ENCODE measurements at places on chromosomes 5 and 9.

DNA sequence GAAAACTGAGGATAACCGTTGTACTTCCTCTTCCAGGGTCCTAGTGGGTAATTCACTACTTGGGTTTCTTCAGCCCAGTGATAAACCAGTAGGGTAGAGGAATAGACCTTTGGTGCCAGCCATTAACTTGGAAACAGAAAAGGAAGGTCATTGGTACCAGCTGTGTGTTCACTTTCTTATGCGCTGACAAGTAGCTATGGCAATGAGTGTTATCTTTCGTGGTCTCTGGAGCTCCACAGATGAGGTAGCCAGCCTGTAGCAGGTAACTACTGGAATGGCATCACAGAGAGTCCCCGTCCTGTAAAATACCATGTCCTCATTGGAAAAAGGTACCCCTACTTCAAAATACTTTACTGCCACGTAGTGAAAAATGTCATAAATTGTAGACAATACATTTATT is 2.3 kb downstream of the UHRF2 start:
- DNase-seq = peak; percentile 55

DNA sequence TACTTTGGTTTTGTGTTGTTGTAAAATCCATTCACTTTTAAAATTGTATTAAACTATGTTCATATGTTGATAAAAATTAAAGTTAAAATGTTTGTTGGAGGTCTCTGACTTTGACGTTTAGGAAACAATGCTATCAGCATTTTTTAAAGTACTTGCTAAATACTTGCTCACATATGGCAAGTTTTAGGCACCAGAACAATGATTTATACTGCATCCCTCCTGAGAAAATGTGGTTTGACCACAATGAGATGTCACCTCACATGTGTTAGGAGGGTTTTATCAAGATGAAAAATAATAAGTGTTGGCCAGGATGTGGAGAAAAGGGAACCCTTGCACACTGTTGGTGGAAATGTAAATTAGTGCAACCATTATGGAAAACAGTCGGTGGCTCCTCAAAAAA is 180.8 kb downstream of the HSD17B3 start:
- DNase-seq = no peak

DNA sequence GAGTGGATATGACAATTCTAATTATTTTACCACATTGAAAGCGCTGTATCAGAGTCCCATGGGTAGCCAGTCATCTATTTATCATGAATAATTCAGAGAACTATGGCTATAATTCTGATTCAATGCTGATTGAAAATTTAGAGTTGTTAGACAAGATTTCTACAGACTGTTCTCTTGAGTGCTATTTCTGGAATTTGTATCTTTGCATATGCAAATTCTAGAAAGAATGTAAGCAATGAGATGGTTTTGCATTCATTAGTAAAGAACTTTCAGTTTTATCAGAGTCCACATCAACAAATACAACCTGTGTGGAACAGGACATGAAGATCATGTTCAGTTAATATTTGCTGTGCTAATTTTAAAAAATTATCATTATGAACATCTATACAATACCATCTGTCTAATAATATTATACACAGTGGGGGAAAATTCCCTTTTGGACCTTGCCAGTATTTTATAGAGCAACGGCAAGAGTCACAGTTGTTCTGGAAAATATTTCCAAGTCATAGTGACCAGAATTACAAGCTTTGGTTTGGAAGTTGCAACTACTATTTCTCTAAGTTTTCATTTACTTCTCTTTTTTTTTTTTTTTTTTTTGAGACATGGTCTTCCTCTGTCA is 372.7 kb upstream of the PTGER4 start:
- no peak for DNase-seq

GRCh38 chr9:127351182-127352166 is 45.5 kb upstream of the SLC2A8 start:
- no peak for DNase-seq

DNA sequence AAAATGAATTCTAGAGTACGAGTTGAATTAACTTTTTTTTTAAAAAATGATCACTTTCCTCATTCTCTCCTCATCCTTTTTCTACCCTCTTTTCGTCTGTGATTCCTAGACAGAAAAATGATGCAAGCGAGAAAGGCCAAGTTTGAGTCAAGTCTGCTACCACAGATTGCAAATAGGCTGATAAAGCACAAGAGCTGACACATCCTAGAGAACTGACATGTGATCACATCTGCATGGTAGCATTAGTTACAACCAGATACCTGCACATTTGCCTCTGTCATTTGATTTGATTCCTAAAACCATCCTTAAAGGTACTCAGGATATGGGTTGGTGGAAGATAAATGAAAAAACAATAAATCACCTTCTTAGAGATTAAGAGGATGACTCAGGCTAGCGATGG is 225.4 kb upstream of the PPP1R2B start:
- no peak for DNase-seq

- DNase-seq = no peak
These were observed 106.2 kb upstream of the CLINT1 start for GRCh38 chr5:157965040-157965678.

DNA sequence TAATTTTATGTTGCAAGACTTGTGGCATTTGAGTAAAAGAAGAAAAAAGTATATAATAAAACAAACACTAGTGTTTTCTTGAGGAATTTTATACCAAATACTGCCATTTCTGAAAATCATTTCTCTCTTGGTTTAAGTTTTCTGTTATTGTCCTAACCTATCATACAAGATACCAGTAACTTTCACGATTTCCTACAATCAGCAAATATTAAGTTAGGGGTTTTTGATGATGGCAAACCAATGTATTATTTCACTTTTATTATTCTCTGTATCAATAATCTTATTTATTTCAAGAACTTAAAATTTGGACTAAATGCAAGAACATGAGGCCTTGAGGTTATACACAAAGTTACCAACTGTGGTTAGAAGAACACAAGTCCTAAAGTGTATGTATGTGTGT is 109.0 kb upstream of the VCAN start:
- no peak for DNase-seq

DNA sequence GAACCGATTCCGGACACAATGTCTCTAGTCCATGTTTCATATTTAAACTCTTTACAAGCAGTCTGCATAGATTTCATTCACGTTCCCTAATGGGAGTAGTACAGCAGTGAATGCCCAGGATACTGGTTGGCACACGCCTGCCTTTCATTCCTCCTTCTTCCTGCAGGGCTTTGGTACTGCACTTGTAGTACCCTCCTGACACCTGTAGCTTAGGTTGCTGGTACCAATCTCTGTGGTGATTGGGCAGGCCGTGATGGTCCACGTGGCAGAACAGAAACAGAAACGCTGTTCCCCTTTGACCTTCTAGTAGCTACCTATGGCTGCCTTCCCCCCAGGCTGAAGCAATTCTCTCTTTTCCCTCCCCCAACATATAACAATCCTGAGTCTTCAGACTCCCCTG is 107.3 kb upstream of the MEGF10 start:
- DNase-seq = no peak

- no peak for DNase-seq
These were observed 117.3 kb upstream of the LPCAT1 start for GRCh38 chr5:1641041-1641440.

DNA sequence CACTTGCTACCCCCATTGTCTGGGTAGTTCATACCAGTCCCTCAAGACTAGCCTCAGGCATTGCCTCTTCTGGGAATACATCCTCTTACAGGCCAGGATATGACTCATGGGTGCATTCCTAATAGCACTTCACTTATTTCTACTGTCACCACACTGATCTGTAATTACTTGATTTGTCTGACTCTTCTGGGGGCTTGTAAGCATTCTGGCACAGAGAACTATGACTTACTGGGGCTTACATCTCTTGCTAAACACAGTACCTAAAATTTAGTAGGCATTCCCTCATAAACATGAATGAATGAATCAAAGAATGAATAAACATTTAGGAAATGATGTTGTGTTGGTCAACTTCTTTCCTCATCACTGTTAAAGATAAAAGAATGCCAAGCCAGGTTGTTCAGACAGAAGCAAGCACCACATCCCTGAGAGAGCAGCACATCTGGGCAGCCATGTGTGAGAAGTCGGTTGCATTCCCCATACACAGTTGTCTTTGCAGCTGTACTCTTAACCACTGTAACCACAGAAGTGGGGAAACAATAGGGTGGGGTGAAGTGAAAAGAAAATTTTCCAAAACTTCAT is 27.6 kb downstream of the IL7R start:
- DNase-seq = no peak

GRCh38 chr5:53069626-53070025 is 39.9 kb downstream of the MOCS2 start:
- DNase-seq = no peak

GRCh38 chr5:155430192-155430591 is 416.6 kb downstream of the KIF4B start:
- DNase-seq = no peak

- no peak for DNase-seq
These were observed 592.3 kb downstream of the MAT2B start for GRCh38 chr5:164097749-164098148.

DNA sequence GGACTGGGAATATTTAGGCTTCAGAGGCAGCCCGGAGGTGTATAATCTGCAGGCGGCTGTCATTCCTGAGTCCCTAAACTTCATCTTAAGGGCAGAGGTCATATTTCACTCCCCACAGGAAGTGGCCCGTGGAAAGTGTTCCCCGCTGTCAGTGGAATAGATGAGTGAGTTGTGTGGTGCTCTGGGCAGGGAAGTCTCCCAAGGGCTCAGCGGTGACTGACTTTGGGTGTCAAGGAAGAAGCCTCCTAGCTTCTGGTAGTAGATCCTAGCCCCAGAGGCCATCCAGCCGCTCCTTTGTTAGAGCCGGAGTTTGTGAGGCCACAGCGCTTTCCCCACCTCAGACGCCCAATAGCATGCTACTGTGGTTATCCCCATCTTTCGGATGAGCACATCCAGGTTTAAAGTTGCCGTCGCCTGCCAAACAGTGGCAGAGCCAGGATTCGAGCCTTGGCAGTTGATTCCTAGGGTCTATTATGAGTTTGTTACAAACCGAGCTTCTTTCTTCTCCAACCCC is 38.9 kb upstream of the TIFAB start:
- no peak for DNase-seq

DNA sequence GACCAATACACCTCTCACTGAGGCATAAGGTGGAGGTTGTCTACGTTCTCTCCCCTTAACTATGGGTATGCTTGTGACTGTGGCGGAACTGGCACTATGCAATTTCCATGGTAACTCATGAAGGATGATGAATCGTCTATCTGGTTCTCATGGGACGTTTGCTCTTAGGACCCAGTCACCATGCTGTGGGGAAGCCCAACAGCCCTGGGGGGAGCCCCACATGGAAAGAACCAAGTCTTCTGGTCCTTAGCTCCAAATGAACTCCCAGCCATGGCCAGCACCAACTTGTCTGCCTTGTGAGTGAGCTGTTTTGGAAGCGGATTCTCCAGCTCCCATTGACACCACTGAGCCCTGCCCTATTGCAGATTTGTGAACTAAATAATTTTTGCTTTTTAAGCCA is 188.7 kb upstream of the S1PR3 start:
- no peak for DNase-seq

DNA sequence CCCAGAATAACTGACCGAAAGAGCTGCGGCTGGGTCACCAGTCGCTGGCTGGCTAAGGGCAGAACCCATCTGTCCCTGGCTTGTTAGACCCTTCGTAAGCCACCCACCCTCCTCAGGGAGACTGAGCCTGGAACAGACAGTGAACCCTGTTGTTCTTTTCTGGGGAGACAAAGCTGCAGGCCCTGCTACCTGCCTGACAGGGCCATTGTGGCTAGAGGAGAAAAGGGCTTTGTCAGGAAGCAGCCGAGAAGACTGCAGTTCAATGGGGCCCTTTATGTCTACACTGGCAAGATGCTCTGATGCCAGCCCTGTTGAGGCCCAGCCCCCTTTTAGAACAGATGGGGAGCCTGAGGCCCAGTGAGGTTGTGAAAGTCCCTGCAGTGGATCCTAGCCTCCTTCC is 3.7 kb upstream of the NIPAL4 start:
- DNase-seq = no peak

GRCh38 chr5:180720486-180720885 is 19.4 kb downstream of the OR2Y1 start:
- DNase-seq = no peak

DNA sequence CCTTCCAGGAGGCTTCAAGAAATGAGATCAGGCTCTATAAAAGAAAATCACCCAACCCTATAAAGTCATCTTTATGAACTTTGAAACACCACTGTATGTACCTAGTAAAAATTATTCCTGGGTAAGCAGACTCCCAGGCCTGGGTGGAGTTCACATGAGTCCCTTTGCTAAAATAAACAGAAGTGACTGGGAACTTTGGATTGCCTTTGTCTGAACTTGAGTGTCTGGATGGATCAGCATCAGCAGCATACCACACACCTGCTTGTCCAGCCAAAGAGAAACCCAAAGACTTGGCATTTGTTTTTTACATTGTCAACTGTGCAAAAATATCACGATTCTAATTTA is 79.6 kb upstream of the CDKN2B start:
- no peak for DNase-seq

DNA sequence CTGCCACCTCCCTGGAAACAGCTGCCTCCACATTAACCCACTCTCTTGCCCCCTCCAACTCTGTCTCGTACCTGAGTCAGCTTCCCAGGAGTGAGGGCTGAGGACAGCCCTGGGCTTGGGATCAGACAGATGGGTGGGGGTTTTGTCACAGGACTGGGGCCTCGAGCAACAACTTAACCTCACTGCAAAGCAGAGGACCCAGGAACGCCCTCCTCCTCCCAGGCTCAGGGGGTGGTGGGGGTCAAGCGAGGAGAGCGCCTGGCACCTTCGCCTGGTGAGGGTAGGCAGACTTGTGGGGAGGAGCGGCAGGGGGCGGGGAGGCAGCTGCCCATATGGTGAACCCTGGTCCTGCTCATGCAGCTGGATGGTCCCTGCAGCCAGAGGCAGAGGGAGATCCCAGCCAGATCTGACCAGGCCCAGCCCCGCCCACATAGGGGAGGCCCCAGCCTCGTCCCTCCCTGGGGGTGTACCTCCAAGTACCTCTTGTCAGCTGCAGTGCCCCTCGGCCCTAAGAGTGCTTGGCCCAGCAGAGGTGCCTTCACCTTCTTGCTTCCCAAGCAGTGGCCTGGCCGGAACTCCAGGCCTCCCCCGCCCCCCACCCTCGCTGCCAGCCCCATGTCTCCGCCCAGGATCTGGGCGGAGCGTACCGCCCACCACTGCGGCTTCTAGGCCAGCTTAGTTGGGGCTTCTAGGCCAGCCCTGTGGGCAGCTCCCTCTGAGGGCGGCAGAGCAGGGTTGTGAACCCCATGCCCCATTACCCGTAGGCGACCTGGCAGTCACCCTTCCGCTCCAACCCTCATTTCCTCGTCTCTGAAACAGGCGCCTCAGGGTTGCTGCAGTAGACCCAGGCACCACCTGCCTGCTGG is at the start of gene SARDH:
SARDH (minus strand) TSS at position 579 of the 866 bp plus-strand sequence. CDS start 4,179 bp downstream, outside the sequence.
- DNase-seq = no peak

- no peak for DNase-seq
These were observed 20.0 kb upstream of the MYOT start for GRCh38 chr5:137847687-137848086.

GRCh38 chr9:107169796-107170195 is 113.3 kb upstream of the RAD23B start:
- DNase-seq = no peak
